ENCODE measurements at places on chromosomes 1 and 21. TPM values are rescaled to one million over a fixed set of nuclear protein-coding genes. Genes with fewer than 3 reads are reported as not detected.
A peak's percentile ranks its signal among the peaks of the same experiment; 100 is the strongest.

The SELENOF gene
- total RNA-seq = 41.3 TPM

- H3K27ac ChIP-seq = no peak overlapping the region
- H3K4me1 ChIP-seq = peaks cover 17% of the 10 kb centered on the region
- peak; percentile 51 for DNase-seq
- H3K4me3 ChIP-seq = no peak overlapping the region
- H3K27me3 ChIP-seq = no peaks in the 10 kb centered on the region
These were observed 8.1 kb upstream of the INKA2 start for GRCh38 chr1:111747282-111747734.

GRCh38 chr1:70327306-70328076 is 27.0 kb downstream of the ANKRD13C start:
- H3K27ac ChIP-seq = no peak overlapping the region
- no peak for DNase-seq
- H3K36me3 ChIP-seq = no peaks in the 10 kb centered on the region

- no peak overlapping the region for H3K4me3 ChIP-seq
- no peak overlapping the region for H3K27ac ChIP-seq
- no peaks in the 10 kb centered on the region for H3K27me3 ChIP-seq
- peaks cover 42% of the 10 kb centered on the region for H3K4me1 ChIP-seq
These were observed 12.5 kb downstream of the PDXK start for GRCh38 chr21:43731476-43731875.

- peak overlapping the region; percentile 74 for H3K27ac ChIP-seq
- no peaks in the 10 kb centered on the region for H3K27me3 ChIP-seq
- peaks cover 20% of the 10 kb centered on the region for H3K36me3 ChIP-seq
- no peak for DNase-seq
- no peak overlapping the region for H3K4me3 ChIP-seq
- peaks cover 15% of the 10 kb centered on the region for H3K4me1 ChIP-seq
These were observed 1.6 kb downstream of the SH3D21 start for GRCh38 chr1:36307601-36308330.

The AMY2A gene
- not detected for total RNA-seq

The CLCA4 gene
- total RNA-seq = not detected

DNA sequence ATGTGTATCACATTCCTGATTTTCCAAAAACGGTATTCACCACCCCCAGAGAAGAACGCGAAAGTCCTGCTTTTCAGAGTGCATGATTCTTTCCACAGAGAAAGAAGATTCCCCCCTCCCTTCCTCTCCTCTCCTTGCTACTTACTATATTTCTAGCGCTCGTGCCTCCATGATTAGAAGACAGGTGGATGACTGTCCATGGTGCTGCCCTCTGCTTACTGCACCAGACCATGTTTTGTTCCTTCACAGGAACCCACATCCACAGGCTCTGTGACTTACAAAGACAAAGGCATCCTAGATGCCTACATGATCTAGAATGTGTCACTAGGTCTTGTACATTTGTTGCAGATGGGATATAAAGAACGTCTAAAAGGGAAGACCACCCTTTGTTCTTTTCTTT is 49.1 kb upstream of the ZNF648 start:
- no peak for DNase-seq
- H3K36me3 ChIP-seq = no peaks in the 10 kb centered on the region
- no peak overlapping the region for H3K27ac ChIP-seq
- H3K27me3 ChIP-seq = no peaks in the 10 kb centered on the region
- no peak overlapping the region for H3K4me3 ChIP-seq
- peaks cover 3% of the 10 kb centered on the region for H3K4me1 ChIP-seq

The UMODL1 gene
- total RNA-seq = not detected

The S100B gene
- total RNA-seq = not detected

GRCh38 chr21:42209801-42210479 is 9.0 kb upstream of the ABCG1 start:
- no peak overlapping the region for H3K4me3 ChIP-seq
- H3K36me3 ChIP-seq = no peaks in the 10 kb centered on the region
- H3K27ac ChIP-seq = no peak overlapping the region

The FMOD gene
- 15.8 TPM for total RNA-seq

The CDC7 gene
- 0.44 TPM for total RNA-seq

GRCh38 chr1:198798923-198799386 is 160.1 kb downstream of the PTPRC start:
- DNase-seq = no peak
- no peaks in the 10 kb centered on the region for H3K27me3 ChIP-seq
- no peaks in the 10 kb centered on the region for H3K36me3 ChIP-seq
- no peak overlapping the region for H3K4me3 ChIP-seq

DNA sequence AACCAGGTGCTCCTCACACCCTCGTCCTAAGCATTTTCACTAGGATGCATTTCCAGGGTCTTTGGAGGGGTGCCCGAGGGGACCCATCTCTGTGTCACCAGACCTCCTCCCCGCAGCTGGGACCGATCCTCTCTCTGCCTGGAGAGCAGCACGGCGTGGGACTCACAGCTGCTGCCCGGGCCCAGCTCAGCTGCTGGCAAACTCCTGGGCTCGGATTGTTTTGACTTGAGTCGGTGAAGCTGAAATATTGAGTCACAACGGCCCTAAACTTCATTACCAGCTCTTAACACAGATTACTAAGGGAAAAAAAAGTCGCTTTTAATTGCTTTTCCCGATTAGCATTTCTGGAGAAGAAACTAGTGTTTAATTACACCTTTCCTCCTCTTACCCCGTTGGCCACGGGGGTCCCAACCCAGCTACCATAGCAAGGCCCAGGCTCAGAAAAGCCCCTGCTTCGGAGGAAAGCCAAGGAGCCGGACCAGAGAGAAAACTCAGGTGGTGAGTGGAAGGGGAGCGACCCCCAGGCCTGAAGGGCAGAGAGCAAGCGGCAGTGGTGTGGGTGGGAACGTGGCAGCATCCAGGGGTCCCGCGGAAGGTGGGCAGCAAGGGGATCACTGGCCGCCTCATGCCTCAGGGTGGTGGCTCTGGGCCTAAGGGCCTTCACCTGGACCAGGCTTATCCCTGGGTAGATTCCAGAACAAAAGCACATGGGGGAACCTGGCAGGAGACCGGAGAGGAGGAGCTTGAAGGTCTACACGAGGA is 41.7 kb downstream of the CASZ1 start:
- H3K27me3 ChIP-seq = no peaks in the 10 kb centered on the region
- H3K4me1 ChIP-seq = peaks cover 47% of the 10 kb centered on the region
- no peak overlapping the region for H3K4me3 ChIP-seq
- no peak for DNase-seq

The NBPF20 gene
- 0.92 TPM for total RNA-seq

The KRTAP12-2 gene
- not detected for total RNA-seq

GRCh38 chr1:6343506-6344405 is 49.8 kb downstream of the ACOT7 start:
- H3K27me3 ChIP-seq = no peaks in the 10 kb centered on the region
- no peak for DNase-seq
- H3K36me3 ChIP-seq = no peaks in the 10 kb centered on the region
- H3K27ac ChIP-seq = no peak overlapping the region
- H3K4me1 ChIP-seq = no peaks in the 10 kb centered on the region
